ENCODE measurements at places on chromosomes 1 and 21.

DNA sequence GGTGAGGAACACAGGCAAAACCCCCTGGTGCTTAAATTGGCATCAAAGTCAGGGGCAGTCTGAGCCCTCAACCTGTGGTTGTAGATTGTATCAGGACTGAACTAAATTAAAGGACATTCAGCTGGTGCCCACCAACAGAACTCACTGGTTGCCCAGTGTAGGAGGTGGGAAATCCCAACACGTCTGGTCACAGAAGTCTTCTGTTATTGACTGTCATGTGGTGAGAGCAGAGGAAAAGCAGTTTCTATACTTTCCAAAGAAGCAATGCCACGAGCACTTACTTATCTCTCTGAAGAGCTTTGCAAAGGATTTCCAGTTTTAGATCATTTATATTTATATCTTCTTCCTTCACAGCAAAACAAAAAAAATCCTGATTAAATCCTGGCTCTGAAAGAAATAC is 15.0 kb upstream of the ACTA1 start:
- DNase-seq = no peak

- DNase-seq = peak; percentile 15
Observed at GRCh38 chr1:181592255-181592859, 109.0 kb downstream of the CACNA1E start.

- DNase-seq = peak; percentile 95
Observed at GRCh38 chr1:160083968-160084770, 2.8 kb downstream of the KCNJ9 start.

DNA sequence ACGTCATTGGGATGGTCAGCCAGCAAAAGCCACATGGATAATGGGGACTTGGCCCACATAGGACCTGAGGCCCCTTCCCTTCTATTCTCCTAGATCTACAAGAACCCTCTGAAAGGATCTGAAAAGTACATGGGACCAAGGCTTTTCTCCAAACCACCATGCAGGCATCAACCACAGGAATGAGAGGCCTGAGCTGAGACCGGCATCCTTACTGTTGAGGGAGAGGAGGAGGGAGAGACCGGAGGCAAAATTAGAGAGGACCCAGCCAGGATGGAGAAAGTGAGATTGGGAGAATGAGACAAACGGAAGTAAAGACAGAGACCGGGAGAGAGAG is 281.7 kb downstream of the RRAGC start:
- DNase-seq = no peak

GRCh38 chr1:245797592-245798348 is 643.0 kb downstream of the KIF26B start:
- DNase-seq = peak; percentile 89

DNA sequence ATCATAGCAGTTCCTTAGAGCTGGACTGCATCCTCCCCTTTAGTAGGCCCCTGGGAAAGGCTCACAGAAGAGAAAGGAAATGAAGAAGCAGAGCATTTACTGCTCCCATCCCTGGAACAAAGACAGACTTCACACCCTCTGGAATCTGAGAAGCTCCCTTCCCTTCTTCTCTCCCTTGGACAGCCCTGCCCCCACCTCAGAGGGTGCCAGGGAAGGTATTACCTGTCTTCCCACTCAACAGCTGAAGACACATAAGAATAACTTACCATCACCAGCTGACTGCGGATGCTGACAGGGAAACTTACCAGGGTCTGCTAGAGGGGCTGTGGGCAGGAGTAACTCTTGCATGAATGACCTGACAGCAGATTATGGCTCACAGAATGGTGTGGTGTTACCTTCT is 14.1 kb upstream of the FAAH start:
- DNase-seq = no peak

- DNase-seq = no peak
Observed at GRCh38 chr1:8061210-8061609, 35.1 kb upstream of the ERRFI1 start.

GRCh38 chr1:64209221-64209620 is 5.8 kb downstream of the UBE2U start:
- DNase-seq = peak; percentile 63

DNA sequence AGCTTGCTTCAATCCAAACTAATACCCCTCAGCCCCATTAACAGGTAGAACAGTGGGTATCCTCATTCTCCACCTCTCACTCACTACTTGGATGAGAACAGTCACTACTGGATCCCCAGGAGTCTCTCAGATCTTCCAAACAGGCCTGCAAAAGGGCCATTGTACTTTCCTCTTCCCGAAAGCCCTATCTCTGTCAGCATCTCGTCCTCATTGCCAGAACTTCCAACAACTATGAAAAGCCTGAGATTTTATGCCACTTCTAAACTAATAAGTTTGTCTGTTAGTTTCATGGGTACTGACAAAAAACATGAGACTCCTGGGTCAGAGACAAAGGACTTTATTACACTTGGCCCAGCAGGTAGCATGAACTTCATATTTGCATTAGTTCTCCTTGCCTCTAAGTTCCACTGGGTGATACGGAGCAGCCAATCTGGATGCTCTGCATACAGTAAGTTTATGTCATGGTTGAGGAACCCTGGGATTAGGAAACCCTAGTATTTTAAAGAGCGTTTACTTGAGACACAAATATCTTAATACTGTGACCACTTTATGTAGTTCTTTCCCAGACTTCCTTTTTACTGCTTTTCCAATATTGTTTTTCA is 38.1 kb downstream of the VANGL2 start:
- no peak for DNase-seq

DNA sequence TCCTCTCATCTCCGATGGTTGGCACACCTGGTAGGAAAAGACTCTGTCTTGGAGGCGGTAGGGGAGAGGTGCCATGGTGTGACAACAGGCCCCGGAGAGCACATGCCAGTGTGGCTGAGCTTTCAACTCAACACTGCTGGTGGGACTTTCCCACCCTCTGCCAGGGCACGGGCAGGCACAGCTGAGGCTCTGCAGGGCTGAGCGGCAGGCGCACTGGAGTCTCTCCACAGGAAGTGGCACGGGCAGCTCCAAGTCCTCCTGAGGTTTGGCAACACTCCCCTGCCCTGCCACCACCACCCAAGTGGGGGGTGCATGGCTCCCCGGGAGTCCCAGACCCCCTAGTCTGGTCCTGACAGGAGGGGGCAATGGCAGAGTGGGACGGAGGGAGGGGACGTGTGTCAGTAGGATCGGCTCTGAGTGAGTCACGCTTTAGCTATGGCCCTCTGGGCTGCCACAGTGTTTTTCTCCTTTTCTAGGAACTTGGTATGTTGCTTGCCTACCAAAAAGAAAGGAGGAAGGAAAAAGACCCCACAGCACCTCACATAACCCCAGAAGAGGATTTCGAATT is 27.3 kb upstream of the EVA1B start:
- DNase-seq = no peak

GRCh38 chr21:27550287-27550686 is 583.4 kb upstream of the ADAMTS5 start:
- DNase-seq = no peak

GRCh38 chr1:39205102-39205780 is 746 bp downstream of the MACF1 start:
- DNase-seq = no peak

DNA sequence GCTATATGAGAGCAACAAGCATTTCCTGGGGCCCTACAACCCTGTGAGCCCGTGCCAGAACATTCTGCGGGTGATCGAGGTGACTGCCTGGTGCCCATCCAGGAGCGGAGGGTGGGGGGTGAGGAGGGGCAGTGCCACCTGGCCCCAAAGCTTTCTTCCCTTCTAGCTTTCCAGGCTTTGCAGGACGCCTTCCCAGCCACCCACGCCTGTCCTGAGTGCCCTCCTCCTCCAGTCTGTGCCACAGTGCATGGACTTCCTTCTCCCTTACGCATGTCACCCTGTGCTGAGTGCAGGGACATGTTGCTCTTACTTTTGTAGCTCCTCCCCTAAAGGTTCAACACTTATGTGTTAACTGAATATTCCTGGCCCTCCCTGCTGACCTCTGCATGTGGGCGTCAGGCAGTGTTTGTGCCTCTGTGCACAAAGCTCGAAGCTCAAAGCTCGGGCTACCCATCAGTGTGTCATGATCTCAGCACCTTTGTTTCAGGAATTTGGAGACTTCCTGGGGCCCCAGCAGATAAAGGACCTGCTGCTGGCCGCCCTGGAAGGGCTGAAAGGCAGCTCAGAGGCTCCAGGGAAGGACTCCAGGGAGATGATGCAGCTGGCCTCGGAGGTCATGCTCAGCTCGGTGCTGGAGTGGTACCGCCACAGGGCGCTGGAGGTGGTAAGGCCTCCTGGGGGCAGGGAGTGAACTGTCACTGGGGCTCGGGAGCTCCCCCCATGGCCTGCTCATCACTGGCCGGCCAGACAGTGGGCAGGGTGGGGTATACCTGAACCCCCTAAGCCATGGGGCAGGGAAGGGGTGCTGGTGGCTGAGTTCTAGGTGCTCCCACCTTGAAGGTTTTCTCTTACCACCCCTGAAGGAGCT is 36.7 kb upstream of the TTC4 start:
- DNase-seq = no peak

DNA sequence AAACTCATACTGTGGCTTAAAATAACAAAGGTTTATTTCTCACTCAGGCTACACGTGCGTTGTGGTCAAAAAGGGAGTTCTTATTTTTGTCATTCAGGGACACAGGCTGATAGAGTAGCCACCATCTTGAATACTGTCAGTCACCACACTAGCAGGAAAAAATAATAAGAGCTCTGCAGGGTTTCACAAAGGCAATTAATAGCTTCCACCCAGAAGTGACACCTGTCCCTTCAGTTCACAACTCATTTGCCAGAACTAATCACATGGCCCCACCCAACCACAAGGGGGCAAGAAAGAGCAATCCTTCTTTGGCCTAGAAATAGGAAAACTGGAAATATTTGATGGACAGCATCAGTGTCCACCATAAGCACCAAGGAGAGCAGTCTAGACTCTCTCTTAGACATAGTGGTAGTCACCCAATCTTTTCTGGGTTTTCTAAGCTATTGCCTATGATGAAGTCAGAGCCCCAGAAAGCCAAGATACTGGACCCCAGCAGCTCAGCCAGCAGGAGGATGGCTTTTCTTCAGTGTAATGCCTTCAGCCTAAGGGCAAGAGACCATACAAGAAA is 8.2 kb downstream of the HAPLN2 start:
- DNase-seq = peak; percentile 75

DNA sequence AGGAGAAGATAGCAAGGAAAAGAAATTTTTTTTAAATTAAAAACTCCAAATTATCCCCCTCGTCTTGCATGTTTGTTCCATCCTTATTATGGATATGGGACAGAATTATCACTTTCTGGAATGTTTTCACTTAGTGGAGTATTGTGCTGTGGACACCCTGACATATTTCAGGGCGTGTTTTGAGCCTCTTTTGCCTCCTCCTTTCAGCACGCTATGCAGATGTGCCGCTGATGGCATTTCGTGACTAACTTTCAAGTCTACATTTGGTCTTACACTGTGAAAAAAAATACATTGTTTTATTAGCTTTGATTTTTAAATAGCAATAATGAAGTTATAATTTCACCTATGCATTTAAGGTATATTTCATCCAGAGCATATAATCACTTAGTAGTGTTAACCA is 738.7 kb downstream of the LTN1 start:
- DNase-seq = no peak

GRCh38 chr1:231563247-231563646 is 34.8 kb downstream of the TSNAX start:
- DNase-seq = no peak

- DNase-seq = no peak
Observed at GRCh38 chr1:44012404-44012803, 18.9 kb downstream of the SLC6A9 start.

- no peak for DNase-seq
Observed at GRCh38 chr1:76826072-76826845, 41.0 kb upstream of the ST6GALNAC5 start.

- DNase-seq = peak; percentile 65
Observed at GRCh38 chr1:175848329-175848728, 104.9 kb upstream of the TNR start.

GRCh38 chr1:70617728-70618127 is 206.7 kb downstream of the CTH start:
- DNase-seq = peak; percentile 53

- DNase-seq = peak; percentile 95
Observed at GRCh38 chr1:207579436-207579799, 65.5 kb upstream of the CR1L start.

DNA sequence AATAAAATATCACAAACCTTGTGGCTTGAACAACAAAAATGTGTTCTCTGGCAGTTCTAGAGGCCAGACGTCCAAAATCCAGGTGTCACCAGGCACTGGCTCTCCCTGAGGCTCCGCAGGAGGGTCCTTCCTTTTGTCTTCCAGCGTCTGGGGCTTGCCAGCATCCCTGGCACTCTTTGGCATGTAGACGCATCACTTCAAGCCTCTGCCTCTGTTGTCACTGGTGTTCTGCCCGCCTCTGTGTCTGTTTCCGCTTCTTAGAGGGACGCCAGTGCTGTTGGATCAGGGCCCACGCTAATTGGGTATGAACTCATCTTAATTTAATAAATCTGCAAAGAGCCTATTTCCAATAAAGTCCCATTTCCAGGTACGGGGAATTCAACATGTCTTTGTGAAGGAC is 273.7 kb upstream of the C1orf174 start:
- no peak for DNase-seq
